Foreskin fibroblast (primary cell): ENCODE measurements at places on chromosomes 2 and 18.

GRCh38 chr2:46296840-46297545, at the start of gene EPAS1:
Gene EPAS1 (plus strand): TSS chr2:46297407. CDS start chr2:46297912, 505 bp downstream.
- DNase-seq: peak; percentile 94

GRCh38 chr2:205245001-205245400, 437.3 kb upstream of the NRP2 start:
- DNase-seq: no peak

GRCh38 chr2:27992787-27993401, 102.4 kb downstream of the BABAM2 start:
- peak; percentile 58 for DNase-seq

- DNase-seq: no peak
These were observed 851.8 kb upstream of the NXPH2 start for GRCh38 chr2:139631966-139632365.

DNA sequence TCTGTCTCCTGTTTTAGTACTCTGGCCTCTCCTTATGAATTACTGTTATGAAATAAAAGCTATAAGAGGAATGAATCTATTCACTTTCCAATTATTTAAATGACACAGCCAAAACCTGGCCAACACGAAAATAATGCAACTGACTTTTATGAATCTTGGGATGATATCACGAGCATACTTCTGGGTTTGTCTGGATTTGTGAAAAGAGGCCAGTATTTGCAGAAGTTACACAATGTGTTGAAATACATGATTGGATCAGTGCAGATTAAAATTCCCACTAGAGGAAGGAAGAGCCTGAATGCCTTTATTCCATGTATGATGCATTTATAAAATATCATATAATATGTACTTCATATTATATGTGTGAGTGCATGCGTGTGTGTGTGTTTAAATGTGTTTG, 418.2 kb downstream of the GRB14 start:
- no peak for DNase-seq

- DNase-seq: no peak
These were observed 373 bp upstream of the MTHFD2 start for GRCh38 chr2:74198023-74198460.

DNA sequence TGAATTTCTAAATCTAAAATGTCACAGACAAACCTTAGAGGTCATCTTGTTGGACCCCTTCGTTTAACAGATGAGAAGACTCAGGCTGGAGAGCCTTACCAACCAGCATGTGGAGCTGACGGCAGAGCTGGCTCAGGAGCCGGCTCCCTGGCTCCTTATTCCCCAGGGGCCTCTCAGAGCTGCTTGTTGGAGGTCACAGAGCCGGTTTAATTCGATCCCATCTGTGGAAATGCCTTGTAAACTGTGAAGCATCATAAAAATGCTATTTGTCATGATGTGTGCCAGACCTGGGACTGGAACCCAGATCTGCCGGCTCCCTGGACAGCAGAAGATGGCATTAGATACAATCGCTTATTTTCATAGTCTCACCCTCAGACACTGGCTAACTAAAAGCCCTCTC, 8.2 kb upstream of the CIB4 start:
- no peak for DNase-seq

GRCh38 chr2:55965276-55965675, 41.7 kb upstream of the EFEMP1 start:
- no peak for DNase-seq

DNA sequence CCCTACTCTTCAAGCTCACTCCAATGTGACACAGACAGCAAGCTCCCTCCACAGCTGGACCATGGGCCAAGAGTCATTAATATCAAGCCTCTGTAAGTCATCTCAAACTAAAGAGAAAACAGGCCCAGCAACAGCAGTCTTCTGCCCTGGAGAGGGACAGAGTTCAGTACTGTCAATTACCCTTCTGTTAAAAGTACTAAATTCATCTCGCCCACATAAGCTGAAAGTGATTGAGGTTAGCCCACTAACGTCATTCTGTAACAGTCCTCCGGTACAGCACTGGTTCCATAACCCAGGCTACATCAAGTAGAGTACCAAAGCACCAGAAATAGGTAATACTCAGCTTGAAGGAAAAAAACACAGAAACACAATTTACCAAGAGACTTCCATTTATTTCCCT, 25.9 kb downstream of the THADA start:
- DNase-seq: no peak

DNA sequence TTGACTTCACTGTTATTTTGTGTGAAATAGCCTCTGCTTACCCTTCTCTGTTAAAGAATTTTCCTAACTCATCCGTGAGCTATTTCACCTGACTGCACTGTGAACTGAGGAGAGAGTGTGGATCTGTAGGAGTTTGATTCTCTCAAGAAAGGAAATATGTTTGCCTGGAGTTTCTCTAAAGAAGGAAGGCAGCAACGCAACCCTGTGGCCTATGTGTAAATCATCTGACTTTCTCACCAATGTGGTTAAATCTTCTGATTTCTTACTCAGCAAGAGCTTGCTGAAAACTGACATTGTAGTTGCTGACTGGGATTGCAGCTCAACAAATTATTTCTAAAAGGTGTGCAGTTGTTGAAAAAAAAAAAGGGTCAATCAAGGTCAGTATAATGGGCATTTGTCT, 153.9 kb upstream of the PELI1 start:
- DNase-seq: peak; percentile 18

DNA sequence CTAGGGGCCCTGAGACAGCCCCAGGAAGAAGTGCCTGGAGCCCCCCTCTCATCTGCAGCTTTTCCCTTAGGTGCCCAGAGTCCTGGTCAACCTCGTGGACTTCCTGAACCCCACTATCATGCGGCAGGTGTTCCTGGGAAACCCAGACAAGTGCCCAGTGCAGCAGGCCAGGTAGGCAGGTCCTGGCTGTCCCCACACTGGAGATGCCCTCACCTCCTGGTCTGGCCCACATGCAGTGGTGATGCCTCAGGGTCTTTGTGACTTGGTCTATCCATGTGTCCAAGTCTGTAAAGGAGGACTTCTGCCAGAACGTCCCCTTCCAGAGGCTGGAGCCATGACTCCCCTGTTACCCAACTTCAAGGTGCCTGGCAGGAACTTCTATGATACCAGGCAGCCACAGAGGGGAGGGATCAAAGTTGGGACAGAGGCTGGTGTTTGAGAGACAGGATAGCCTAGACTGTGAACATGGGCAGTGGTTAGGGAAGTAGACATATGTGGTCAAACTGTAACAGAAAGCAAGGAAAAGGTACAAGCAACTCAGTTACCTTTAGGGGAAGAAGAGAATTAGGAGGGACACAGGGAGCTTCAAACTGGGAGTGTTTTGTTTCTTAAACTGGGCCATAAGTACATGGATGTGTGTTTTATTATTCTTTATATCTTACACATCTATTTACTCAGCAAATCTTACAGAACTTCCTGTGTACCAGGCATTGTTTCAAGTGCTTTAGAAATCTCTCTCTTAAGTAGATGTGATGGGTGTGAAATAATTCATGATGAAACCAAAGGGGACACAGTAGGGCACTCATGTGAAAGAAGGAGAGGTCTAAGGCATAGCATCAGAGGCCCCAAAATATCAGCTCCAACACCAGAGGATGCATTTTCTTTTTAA, 107.1 kb downstream of the PLB1 start:
- DNase-seq: no peak

- no peak for DNase-seq
These were observed 32.2 kb upstream of the TEX51 start for GRCh38 chr2:126866451-126866850.

DNA sequence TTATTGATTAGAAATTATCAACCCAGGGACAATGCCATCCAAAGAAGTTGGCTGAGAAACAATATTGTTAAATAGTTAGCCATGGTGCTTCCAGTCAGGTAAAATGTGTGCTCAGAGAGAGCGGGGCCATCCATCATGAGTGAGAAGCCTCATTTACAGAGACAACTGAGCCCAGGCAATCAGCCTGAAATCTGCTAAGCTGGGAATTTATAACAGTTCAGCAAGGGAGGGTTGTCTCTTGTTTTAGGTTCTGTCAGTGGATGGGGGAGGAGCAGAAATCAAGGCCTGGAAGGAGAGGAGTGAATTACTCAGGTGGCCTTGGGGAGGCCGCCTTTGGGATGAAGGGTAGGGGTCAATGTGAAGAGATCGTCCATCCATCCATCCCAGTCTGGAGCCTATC, 102.5 kb upstream of the ST8SIA3 start:
- DNase-seq: no peak

- peak; percentile 89 for DNase-seq
These were observed 62.1 kb upstream of the SLC16A14 start for GRCh38 chr2:230130668-230131364.

DNA sequence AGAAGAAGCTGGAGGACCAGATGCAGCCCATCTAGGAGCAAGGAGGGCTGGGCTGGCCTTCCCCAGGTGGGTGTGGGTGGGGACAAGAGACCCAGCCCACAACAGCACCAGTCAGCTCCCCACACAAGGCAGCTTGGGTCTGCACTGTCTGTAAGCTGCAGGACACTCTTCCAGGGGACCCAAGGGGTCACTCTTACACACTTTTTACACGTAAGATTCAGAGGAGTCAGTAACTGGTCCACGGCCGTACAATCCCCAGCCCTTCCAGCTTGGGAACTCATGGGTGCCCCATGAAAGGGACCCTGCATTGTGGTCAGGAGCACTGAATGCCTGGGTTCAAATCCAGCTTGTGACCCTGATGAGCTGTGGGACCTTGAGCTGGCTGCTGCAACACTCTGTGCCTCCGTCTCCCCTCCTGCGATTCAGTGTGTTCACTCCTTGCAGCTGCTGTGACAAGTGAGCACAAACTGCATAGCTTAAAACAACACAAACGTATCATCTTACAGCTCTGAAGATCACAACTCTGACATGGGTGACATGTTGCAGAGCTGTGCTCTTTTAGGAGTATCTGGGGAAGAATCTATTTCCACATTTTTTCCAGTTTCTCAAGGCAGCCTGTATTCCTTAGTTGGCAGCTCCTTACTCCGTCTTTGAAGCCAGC, 11.1 kb upstream of the SLC66A3 start:
- DNase-seq: no peak

GRCh38 chr2:105734762-105735538, 9.8 kb upstream of the NCK2 start:
- DNase-seq: peak; percentile 34

DNA sequence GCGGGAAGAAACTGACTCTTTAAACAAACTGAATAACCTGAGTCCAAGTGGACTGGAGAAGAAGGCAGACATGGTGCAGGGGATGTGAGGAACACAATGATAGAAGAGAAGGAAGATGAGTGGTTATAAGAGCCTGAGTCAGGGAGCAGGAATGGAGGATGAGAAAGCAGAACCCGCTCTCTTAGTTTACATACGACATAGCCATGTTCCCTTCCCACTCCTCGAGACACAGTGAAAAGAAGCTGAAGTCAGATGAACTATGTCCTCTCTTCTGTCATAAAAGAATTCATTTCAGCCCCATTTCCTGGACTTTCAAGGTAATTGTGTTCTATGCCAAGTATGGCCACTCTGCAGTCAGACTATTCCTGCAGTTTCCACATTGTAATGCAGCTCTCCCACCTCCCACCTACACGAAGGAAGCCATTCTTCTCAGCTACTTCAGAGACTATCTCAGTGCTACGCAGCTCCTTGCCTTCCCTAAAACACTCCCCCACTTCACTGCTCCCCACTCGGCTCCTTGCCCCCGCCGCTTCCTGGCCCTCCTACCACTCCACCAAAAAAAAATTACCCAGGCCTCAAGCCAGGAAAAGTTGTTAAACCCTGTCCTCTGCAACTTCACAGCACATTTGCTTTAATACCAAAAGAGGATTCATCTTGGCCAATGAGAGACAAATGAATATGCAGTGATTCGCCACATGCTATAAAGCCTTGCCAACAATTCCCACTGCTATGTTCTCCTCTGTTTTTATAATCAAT, 323.4 kb upstream of the EPHA4 start:
- DNase-seq: no peak

- DNase-seq: peak; percentile 96
These were observed 7.6 kb upstream of the LPIN1 start for GRCh38 chr2:11738589-11739436.

- peak; percentile 38 for DNase-seq
These were observed 567.6 kb downstream of the PLCL1 start for GRCh38 chr2:198371921-198372543.

DNA sequence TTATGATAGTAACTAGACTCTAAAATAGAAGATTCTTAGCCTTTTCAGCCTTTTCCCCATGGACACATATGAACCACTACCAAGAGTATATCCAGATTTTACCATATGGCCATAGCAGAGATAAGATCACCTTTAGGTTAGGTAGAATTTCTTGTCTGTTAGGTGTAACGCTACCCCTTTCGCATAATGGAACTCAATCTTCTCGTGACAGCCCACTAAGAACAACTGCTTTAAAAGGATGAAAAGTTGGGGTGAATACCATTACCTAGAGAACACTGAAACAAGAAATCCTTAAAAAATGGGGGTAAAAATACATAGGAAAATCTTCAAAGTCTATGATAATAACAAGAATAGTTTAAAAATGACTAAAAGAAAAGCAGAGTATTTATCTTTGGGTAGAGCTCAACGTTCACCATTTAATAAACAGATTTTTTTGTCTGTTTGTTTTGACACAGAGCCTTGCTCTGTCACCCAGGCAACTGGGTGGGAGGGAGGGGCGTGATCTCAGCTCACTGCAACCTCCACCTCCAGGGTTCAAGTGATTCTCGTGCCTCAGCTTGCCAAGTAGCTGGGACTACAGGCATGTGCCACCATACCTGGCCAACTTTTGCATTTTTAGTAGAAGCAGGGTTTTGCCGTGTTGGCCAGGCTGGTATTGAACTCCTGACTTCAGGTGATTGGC, 67.2 kb downstream of the VIL1 start:
- no peak for DNase-seq

GRCh38 chr2:54370405-54371104, 85.6 kb upstream of the SPTBN1 start:
- DNase-seq: peak; percentile 12

DNA sequence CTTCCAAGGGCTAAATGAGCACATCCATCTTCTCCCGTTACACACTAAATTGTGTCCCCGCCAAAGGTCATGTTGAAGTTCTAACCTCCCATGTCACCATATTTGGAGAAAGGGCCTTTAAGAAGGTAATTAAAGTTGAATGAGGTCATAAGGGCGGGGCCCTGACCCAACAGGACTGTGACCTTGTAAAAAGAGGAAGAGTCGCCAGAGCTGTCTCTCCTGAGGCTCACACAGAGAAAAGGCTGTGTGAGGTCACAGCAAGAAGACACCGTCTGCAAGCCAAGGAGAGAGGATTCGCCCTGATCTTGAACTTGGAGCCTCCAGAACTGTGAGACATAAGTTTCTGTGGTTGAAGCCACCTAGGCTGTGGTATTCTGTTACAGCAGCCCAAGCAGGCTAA, 24.1 kb downstream of the TRABD2A start:
- DNase-seq: no peak
